ENCODE measurements at places on chromosomes 5 and 9.

DNA sequence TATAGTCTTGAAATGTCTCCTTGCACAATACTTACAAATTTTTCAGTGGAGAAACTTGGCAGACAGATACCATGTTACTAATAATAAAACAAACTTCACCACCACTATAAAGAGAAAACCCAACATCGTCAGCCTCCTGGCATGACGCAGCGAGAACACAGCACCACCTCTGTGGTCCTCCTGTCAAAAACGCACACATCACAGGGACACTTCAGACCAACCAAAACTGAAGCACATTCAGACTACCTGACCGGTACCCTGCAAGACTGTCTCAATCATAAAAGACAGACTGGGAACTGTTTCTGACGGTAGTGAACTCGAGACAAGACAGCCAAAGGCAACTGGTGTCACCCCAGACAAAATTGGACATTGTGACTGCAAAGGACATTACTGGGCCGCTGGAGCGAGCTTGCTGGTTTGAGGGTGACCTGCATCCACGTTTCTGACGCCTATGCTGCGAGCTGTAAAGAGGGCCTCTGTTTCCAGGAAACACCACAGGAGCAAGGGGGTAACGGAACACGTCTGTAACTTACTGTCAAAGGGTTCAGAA, 34.4 kb downstream of the NSUN2 start:
- DNase-seq, result no peak

DNA sequence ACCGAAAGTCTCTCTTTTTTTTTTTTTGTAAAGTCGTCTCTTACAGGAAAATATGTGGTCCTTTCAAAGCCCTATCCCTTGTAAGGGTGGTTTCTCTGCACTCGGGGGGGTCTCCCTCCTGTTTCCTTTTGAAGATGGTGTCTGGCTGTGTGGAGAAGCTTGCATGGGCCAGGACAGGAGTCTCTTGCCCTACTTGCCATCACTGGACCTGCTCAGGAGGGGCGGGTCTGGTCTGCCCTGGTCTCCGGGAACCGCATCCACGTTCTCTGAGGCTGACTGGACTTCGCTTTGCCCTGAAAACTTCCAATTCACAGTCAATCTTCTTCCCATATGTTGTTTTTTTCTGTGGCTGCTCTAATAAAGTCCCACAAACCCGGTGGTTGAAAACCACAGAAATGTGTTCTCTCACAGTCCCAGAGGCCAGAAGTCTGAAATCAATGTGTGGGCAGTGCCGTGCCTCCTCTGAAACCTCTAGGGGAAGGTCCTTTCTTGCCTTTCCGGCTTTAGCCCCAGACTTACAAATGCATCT, 92.9 kb upstream of the IER5L start:
- no peak for DNase-seq

DNA sequence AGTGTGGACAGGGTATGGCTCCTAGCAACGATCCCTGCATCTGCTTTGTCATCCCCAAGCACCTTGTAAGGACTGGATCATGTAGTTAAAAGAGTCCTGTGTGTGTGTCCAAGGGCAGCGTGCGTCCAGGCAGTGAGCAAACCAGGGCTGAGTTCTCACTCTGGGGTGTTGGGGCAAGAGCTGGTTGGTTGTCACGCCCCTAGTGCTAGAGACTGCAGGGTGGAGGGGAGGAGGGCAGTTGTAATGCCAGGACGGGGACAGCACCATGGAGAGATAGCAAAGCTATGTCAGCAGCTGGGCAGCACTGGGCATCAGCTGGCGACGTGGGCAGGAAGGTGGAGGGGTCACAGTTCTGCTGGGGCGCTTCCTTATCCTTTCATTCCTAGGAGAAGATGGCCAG, 100.8 kb downstream of the ZNF618 start:
- DNase-seq, result no peak

GRCh38 chr5:54656261-54656728, 138.7 kb downstream of the SNX18 start:
- no peak for DNase-seq

DNA sequence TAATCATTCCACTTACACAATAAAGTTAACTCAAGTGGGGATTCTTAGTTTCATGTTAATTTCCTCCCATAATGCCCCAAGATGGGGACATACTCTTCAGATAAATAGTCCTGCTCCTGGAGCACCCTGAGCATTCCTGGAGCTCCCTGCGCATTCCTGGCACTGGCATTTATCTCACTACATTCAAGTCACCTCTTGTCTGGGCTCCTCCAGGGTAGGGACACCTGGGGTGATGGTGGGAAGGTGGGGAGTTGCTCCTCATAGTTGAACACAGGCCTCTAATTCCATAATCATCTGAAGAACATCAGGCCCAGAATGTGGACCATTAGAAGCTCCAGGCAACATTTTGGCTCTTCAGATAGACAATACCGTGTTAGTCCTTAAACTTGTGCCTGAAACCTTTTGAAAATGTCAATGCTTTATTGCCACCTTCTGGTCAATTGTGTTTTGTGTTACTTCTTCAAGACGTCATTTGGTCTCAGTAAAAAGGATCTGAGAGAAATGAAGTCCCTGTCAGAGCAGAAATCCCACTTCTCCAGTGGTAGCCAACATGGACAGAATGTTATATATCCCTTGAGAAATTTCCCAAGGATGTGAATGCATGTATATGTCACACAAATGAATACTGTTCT, 14.2 kb upstream of the AGGF1 start:
- DNase-seq, result no peak

DNA sequence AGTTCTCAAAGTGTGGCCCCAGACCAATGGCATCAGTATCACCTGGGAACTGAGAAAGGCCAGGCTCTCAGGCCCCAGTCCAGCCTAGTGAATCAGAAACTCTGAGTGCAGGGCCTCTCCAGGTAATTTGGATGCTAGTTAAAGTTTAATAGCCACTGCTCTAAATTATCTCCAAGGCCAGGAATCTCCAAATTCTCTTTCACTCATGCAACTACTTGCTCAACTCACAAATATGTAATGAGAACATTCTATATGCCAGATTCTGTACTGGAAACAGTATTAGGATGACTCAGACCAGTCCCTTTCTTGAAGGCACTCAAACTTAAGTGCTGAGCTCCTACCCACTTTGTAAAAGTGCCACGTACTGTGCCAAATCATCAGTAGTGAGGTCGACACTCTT, 84.6 kb downstream of the PAPPA start:
- no peak for DNase-seq

DNA sequence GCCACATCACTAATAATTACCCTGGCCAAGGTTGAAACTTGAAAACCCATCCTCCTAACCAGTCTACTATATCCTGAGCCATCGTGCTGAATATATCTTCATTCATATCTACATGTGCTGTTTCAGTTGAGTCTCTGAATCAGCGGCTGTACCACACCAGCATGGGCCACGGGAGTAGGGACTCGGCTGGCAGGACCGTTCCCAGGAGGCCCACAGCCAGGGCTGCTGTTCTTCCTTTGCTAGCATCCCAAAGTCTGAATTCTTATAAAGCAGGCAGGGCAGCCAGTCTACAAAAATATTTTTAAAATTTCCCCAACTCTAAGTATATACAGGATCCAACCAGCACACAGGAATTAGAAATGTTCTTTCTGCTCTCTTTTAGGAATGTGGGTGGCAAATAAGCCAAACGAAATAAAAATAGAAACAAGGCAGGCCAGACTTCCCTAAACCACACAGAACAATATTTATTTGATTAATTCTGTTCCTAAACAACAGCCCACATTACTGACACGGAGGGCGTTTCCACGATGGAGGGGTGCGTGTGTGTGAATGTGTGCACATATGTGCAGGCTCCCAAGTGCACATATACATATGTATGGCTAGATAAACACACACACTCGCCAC, 42.8 kb upstream of the EQTN start:
- DNase-seq, result no peak

- DNase-seq, result no peak
Measured at GRCh38 chr9:7405924-7406604, 393.5 kb downstream of the DMAC1 start.

DNA sequence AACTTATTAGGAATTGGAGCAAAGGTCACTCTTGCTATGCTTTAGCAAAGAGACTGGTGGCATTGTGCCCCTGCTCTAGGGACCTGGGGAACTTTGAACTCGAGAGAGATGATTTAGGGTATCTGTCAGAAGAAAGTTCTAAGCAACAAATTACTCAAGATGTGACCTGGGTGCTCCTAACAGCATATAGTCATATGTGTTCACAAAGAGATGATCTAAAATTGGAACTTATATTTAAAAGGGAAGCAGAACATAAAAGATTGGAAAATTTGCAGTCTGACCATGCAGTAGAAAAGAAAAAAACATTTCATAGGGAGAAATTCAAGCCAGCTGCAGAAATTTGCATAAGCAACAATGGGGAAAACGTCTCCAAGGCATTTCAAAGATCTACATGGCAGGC, 68.3 kb downstream of the SEMA5A start:
- DNase-seq, result no peak

DNA sequence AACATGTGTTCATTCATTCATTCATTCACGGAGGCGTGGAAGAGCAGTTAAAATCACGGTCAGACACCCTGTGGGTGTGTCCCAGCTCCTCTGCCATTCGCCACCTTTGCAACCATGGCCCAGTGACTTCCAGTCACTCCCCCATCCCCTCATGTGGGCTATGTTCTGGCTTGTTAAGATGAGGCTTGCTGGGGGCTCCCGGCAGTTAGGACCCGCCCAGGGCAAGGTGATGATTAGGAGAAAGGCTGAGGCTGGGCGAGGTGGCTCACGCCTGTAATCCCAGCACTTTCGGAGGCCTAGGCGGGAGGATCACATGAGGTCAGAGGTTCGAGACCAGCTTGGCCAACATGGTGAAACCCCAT, 24.9 kb upstream of the PTGES start:
- no peak for DNase-seq

DNA sequence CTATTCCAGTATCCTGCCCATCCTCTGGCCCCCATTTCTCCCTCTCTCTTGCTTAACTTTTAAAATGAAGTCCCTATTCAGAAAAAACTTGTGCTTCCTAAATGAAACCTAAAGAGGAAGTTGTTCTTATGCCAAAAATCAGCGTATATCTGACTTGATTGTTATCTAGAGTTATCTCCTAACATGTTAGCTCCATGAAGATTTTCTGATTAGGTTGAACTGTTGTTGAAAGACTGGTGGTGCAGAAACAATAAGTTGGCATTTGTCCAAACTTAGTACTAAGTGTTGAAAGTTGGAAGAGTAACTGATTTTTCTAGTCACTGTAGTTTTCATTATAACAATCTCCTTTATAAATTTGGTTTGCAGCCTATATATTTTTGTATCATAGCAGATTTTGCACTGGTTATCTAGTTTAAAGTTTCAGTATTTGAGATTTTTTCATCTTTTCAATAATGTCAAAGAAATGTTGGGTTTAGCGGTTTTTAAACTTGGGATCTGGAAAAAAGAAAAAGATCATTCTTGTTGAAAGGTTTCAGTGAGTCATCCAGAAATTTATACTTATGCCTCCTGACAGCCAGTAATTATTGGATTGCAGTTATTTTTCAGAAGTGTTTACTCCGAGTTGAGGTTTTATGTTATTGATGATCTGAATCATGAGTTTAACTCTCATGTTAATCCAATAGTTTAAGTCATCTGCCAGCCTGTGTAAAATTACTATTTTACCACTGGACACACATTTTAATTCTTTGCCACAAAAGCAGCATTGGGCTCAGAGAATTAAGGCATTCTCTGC, 60.6 kb downstream of the PAM start:
- no peak for DNase-seq

- no peak for DNase-seq
Measured at GRCh38 chr5:37836592-37837413, 3.0 kb downstream of the GDNF start.

DNA sequence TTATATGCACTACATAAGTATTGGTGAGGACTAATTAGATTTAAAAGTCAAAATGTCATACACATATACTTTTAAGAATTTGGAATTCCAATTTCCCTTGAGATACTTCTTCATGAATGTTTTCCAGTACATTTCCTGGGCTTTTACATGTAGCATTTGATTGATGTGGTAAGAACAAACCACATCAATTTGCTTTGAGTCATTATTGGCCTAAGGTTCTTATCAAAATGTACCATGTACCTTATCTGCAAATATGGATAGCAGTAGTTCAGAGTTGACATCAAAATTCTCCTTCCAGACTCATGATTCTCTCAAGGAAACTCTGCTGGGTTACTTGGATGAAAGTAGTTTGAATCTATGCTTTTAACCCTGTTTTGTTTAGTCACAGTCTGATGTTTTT, 2.5 kb downstream of the CAST start:
- no peak for DNase-seq

DNA sequence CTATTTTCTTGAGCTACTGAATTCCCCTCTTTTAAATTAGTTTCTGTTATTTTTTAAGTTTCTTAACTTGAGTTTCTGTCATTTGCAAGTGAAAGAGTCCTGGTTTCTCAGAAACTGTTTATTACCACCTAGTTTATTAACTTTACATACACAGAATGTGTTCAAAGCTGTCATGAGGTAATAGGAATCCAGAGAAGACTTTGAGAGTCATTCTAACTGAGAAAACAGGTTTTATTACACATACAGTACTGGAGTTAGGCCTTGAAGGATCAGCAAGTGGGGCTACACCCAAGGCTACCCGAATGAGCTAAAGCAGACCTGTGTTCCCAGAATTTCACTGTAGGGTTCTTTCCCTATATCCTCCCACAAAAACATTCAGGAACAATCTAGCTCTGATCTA, 33.1 kb downstream of the FAM114A2 start:
- DNase-seq, result no peak

GRCh38 chr5:1140171-1140817, 28.4 kb upstream of the SLC12A7 start:
- peak; percentile 67 for DNase-seq

GRCh38 chr9:94029932-94030317, 54.3 kb upstream of the PTPDC1 start:
- DNase-seq, result no peak

- DNase-seq, result no peak
Measured at GRCh38 chr5:73749485-73750270, 123.7 kb downstream of the ARHGEF28 start.

- DNase-seq, result no peak
Measured at GRCh38 chr5:52727576-52727975, 60.1 kb upstream of the ITGA1 start.

DNA sequence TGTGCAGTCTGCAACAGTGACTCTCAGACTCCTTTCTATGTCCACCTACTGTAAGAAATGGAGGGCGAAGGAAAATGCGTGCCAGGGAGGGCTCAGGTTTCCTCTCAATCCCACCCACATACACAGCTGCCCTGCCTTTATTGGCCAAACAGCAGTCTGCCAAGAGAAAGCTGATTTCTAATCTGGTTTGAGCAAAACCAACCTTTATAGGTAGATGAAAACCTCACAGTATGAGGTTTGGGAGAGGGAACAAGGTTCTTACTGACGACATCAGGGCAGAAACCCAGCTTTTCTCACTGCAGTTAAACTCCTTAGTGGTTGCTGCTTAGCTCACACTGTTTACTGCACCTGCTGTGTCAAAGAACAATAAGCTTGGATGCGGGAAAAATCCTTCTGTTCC, 152.3 kb upstream of the KLF9 start:
- peak; percentile 53 for DNase-seq

DNA sequence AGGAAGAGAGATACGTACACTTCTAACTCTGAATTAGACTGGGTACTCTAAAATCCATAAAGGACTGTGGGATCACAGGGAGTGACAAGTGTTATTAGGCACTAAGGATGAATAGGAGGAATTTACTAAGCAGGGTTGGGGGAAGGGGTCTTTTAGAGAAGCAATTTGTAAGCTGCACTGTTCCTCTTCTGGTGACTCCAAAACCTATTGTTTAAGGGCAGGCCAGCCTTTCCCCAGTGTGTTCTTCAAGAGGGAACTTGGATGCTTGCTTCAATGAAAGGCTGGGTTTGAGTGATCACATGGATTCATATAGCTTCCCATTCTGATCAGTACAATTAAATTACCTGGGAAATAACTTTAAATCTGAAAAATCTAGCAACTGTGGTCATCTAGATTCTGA, 71.8 kb downstream of the STX17 start:
- DNase-seq, result no peak

Measured in NCI-H1092 (cell line).